ENCODE measurements at places on chromosomes 16 and 17.
A peak's percentile ranks its signal among the peaks of the same experiment; 100 is the strongest.

- DNase-seq = no peak
These were observed at the start of gene CHRNB1 for GRCh38 chr17:7444682-7445618. CHRNB1 (plus strand) TSS chr17:7445061; CDS start chr17:7445128, 67 bp downstream.

- no peak for DNase-seq
These were observed 44.9 kb upstream of the XYLT1 start for GRCh38 chr16:17515421-17516210.

DNA sequence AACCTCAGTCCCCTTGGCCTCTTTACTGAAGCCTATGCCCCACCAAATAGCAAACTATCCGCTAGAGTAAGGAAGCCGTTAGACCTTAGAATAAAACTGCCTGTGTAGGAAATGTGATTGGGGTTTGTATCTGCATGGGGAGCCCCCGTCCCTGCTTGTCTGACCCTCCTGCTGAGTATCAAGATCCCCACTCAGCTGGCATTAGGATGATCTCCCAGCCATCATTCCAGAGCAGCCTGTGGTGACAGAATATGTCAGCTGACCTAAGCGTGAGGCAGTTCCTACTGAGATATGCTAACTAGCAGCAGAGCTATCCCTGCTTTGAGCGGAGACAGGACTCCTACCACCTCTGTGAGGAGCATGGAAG is 645 bp upstream of the GFOD2 start:
- DNase-seq = peak; percentile 8

DNA sequence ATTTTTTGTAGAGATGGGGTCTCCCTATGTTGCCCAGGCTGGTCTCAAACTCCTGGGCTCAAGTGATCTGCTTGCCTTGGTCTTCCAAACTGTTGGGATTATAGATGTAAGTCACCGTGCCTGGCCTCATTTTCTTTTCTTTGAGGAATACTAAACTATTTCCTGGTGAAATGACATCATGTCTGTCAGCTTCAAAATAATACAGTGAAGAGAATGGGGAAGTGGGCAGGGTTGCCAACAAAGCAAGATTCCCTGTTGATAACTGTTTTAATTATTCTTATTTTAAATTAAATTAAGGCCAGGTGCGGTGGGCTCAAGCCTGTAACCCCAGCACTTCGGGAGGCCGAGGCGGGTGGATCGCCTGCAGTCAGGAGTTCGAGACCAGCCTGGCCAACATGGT is 21.1 kb downstream of the PIPOX start:
- no peak for DNase-seq

DNA sequence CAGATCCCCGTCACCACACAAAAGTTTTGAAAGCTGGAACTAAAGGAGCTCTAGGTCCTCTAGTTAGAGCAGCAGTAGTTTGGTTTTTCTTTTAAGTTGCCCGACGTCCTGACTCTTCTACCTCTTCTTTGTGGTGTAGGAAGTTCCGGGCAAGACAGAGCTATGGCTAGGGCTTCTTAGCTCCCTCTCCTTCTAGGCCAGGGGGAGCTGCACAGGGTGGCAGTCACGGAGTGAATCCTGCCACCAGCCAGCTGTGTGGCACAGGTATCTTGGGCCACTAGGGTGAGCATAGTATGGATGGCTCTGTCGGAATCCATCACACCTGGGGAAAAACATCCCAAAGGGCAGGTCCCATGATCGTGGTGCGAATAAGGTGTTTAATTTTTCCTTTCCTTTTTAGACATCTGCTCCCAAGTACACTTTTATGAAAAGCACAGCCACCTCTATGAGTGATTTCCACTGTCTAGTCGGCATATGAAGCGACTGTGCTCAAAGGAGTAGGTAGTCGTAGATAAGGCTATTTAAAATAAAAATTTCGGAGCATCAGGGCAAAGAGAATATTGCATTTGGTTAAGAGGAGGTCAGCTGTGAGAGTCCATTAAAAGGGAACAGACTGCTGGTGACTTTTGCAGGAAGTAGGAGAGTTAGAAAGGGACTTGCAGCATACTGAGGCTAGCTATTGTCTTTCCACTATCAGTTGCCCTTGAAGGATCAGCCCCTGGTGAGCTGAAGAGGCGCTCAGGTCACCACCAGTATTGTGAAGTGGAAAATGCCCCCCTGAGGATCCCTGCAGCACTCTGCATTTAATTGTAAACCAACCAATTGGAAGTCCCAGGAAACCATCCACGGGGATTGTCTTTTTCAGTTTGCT is 2.1 kb downstream of the PRKCA start:
- DNase-seq = no peak

DNA sequence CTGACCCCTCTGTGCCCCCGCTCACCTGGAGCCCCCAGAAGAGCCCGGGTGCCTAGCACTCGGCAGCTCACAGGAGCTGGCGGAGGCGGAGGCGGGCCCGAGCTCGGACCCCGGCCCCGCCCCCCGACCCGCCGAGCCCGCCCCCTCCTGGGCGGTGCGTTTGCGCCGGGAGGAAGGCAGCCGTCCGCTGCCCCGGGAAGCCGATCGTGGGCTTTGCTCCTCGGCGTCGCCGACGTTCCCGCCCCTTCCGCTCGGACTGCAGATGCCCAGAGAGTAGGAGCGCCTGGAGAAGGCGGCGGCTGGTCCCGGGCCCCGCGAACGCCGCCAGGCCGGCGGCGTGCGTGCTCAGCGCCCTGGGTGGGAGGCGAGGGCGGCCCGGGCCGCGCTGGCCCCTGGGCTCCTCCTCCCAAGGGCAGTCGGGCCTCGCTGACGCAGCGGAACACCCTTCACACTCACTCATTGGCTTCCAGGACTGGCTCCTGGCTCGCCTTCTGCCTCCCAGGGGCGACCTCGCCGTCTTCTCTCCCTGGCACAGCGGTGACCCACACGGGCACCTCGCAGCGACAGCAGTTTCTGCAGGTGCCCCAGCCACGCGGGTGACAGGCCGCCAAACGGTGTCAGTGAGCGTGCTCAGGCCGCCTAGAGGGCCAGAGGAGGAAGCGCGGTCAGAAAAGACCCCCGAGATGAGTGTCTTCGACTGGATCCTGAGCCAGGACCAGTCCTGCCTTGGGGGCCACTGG is at the start of gene PLSCR3:
TSS of gene PLSCR3 (minus strand) at position 74 of the 740 bp plus-strand sequence. CDS start 415 bp downstream, outside the sequence.
- DNase-seq = peak; percentile 63

- DNase-seq = no peak
These were observed 5.7 kb upstream of the SULT1A2 start for GRCh38 chr16:28602529-28602928.

All from fibroblast of the conjunctiva (primary cell).